ENCODE measurements at places on chromosomes 6 and 20. TPM values are rescaled to one million over a fixed set of nuclear protein-coding genes. Genes with fewer than 3 reads are reported as not detected.

- peaks cover 13% of the 10 kb centered on the region for H3K27me3 ChIP-seq
- no peaks in the 10 kb centered on the region for H3K36me3 ChIP-seq
- no peak for DNase-seq
- no peak overlapping the region for H3K4me3 ChIP-seq
Measured at GRCh38 chr20:52269321-52269720, 77.7 kb upstream of the ZFP64 start.

The NHSL1 gene
- 0.95 TPM for total RNA-seq

GRCh38 chr20:61678437-61678836 is 387.2 kb downstream of the TAF4 start:
- H3K27me3 ChIP-seq = peaks cover 1% of the 10 kb centered on the region
- no peaks in the 10 kb centered on the region for H3K36me3 ChIP-seq
- H3K4me3 ChIP-seq = no peak overlapping the region
- DNase-seq = no peak
- no peaks in the 10 kb centered on the region for H3K4me1 ChIP-seq

The CEP57L1 gene
- total RNA-seq = 23.0 TPM

DNA sequence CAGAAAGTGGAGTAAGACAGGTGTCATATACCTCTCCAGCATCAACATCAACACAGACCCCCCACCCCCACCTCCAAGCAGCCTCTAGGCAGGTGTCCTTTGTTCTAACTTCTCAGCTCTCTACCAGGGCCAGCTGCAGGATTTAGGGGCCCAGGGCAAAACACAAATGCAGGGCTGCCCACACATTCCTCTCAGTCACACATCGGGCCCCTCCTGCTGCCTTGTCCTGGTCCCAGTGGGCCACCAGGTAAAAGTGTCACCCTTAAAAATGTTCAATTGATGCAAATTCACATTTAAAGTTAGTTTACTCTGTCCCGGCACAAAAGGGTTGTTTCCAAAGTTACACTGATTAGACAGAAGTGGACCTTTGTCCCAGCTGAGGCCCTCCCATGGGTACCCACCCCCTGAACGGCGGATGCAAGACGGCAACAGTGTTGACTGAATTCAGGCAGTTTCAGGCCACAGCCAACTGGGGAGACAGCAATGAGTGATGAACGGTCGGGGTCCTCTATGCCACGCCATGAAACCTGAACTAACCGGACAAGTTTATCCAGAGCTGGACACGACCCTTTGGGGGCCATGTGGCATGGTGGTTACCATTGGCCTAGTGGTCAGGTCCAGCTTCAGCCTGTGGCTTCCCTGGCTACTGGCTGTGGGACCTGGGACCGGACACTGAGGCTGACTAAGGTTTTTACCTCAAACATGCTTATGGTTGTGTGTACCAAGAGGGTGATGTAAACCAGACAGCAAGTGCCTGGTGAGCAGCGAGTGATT is 52.2 kb upstream of the UNC93A start:
- H3K36me3 ChIP-seq = no peaks in the 10 kb centered on the region
- no peaks in the 10 kb centered on the region for H3K4me1 ChIP-seq
- DNase-seq = no peak
- H3K27ac ChIP-seq = no peak overlapping the region
- no peak overlapping the region for H3K4me3 ChIP-seq

GRCh38 chr6:164007881-164008280 is 593.4 kb downstream of the QKI start:
- H3K27me3 ChIP-seq = peaks cover 1% of the 10 kb centered on the region
- H3K4me1 ChIP-seq = no peaks in the 10 kb centered on the region
- no peaks in the 10 kb centered on the region for H3K36me3 ChIP-seq
- DNase-seq = no peak

- DNase-seq = no peak
- H3K36me3 ChIP-seq = no peaks in the 10 kb centered on the region
- no peaks in the 10 kb centered on the region for H3K4me1 ChIP-seq
- no peak overlapping the region for H3K4me3 ChIP-seq
- no peak overlapping the region for H3K27ac ChIP-seq
Measured at GRCh38 chr6:15843226-15843625, 180.4 kb upstream of the DTNBP1 start.

- H3K4me1 ChIP-seq = peaks cover 9% of the 10 kb centered on the region
- no peak overlapping the region for H3K27ac ChIP-seq
- no peak for DNase-seq
- peaks cover 76% of the 10 kb centered on the region for H3K36me3 ChIP-seq
Measured at GRCh38 chr20:58991715-58992114, 10.7 kb downstream of the NELFCD start.

GRCh38 chr6:46690911-46691451 is 3.3 kb downstream of the TDRD6 start:
- no peaks in the 10 kb centered on the region for H3K4me1 ChIP-seq
- no peak overlapping the region for H3K27ac ChIP-seq
- DNase-seq = no peak

DNA sequence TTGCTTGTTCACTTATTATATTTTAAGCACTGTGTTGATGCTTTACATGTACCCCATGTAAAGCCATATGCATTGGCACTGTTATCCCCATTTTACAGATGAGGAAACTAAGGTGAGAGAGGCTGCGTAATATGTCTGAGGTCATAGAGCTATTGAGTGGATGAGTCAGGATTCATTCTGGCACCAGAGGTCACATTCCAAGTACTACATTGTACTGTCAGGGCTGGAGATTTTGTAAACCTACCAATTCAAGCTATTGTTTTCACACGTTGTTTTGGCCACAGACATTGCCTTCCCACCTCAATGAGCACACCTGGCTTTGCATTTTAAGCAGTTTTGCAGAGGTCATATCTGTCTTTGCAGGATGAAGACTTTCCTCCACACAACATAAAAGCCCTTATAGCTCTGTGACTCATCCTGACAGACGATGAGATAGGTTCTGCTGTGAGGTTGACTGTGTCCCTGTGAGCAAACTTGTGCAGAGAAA is 33.2 kb downstream of the ANKS1A start:
- H3K36me3 ChIP-seq = peaks cover 4% of the 10 kb centered on the region
- DNase-seq = no peak
- no peak overlapping the region for H3K4me3 ChIP-seq
- H3K4me1 ChIP-seq = peaks cover 2% of the 10 kb centered on the region
- no peaks in the 10 kb centered on the region for H3K27me3 ChIP-seq

GRCh38 chr6:83824388-83824801 is 28.8 kb upstream of the RIPPLY2 start:
- H3K27ac ChIP-seq = no peak overlapping the region
- no peaks in the 10 kb centered on the region for H3K4me1 ChIP-seq
- no peak for DNase-seq
- no peak overlapping the region for H3K4me3 ChIP-seq
- peaks cover 2% of the 10 kb centered on the region for H3K27me3 ChIP-seq
- no peaks in the 10 kb centered on the region for H3K36me3 ChIP-seq

DNA sequence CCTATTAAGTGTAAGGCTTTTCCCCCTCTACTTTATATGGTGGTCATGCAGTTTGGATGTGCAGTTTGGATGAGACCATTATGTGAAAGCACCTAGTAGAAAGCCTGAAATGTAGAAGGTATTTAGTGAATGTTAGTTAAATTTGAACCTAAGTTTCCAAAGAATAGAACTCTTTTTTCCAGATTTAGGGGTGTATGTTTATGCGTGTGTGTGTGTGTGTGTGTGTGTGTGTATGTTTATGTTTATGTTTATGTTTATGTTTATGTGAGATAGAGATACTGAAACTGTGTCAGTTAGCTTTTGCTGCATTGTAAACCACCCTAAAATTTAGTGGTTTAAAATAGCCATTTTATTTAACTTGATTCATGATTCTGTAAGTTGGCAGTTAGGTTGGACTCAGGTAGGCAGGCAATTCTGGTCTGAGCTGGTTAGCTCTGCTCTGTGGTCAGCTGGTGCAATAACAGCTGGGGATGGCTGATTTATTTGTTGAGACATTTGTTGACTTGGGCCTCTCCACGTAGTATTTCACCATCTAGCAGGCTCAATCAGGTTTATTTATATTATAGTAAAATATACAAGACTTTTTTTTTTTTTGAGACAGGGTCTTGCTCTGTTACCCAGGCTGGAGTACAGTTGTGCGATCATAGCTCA is 54.0 kb downstream of the STK4 start:
- H3K27me3 ChIP-seq = no peaks in the 10 kb centered on the region
- H3K4me3 ChIP-seq = no peak overlapping the region
- H3K27ac ChIP-seq = no peak overlapping the region
- H3K4me1 ChIP-seq = peaks cover 69% of the 10 kb centered on the region
- DNase-seq = no peak

The KCNS1 gene
- total RNA-seq = 0.34 TPM
